ENCODE measurements at places on chromosomes 13 and 19. TPM values are rescaled to one million over a fixed set of nuclear protein-coding genes. Genes with fewer than 3 reads are reported as not detected.

DNA sequence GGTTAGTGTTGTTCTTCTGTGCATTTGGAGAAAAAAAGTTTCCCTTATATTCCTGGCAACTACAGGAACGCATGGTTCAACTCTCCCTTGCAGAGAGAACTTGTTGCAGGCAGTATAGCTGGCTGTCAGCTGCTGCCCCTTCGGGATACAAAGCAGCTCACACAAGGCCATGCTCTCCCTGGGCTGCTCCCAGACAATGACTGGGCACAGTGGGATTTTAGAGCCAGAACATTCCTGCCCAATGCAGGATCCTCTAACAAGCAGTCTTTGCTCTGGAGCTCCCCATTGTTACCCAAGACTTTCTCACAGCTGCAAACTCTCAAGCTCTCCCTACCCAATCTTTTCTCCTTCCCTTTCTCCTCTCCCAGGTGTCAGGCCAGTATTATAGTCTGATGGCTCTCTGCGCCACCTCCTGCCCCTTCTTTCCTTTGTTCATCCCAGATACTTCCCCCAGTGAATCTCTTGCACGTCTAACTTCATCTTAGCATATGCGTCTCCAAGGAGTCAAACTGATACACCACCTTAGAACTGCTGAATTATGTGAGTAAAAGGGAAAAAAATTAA, 27.5 kb upstream of the SERPINE3 start:
- DNase-seq = no peak

DNA sequence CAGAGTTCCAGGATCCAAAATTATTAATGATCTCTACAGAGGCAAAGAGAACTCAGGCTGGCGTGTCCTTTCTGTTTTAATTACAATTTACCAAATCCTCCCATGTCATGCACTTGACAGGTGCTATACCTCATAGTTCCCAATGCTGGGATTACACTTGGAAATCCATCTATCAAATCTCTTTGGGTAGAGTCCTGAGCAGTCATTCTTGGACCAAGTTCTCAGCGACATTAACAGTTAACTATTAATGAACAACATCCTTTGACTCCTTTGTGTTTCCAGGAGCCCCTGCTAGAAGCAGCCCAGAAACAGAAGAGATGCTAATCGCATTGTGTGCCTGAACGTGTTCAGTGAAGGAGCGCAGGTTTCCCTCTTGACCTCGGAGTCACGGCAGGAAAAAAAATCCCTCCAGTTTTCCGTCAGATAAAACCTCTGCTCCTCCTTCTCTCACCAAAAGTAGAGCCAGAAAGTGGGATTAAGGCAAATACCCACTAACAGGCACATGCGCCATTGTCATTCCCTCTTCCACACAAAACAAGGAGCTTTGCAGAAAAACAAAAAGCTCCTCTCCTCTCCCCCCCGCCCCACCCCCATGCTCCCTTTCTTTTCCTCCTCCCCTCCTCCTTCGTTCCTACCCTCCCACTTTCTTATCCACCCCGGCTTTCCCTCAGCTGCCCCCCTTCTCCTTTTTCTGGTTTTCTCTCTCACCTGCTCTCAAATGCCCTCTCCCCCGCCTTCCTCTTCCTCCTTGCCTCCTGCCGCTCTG, 224.7 kb downstream of the ZIC5 start:
- DNase-seq = no peak

- no peak for DNase-seq
Measured at GRCh38 chr13:79780240-79780639, 299.3 kb downstream of the NDFIP2 start.

The F7 gene
- not detected for total RNA-seq

DNA sequence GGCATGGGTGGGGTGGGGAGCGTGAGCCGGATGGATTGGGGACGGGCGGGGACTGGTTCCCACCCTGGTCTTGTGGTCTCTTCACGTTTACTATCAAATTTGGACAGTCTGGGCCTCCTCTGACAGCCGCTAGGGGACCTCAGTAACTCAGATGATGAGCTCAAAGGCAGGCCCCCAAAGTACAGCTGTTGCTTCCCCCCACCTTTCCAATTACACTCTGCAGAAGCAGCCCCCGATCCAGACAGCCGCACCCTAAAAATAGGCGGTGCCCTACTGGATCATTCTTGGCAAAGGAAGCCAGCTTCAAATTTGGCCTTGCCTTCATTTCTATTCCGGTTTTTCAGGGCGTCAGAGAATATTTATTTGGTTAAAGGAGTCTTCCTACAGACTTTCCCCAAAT, 1.9 kb upstream of the FOXO1 start:
- peak; percentile 49 for DNase-seq

The CD37 gene
- total RNA-seq = not detected

DNA sequence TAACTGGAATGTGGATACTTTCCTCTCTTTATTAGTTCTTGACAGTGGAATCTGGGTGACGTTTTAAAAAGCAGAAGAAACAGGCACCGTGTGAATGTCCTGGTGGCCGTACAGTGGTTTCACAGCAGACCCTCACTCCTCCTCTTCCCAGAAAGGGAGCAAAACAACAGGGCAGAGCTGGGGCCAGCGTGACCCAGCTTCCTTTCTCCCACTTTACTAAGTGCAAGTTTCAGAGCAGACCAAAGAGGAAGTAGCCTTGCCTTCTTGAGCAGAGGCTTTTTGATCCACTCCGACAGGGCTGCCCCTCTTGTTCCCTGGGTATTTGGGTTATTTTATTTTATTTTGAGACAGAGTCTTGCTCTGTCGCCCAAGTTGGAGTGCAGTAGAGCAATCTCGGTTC, 19.6 kb upstream of the C19orf33 start:
- no peak for DNase-seq
